ENCODE measurements at places on chromosomes 6 and 20.

DNA sequence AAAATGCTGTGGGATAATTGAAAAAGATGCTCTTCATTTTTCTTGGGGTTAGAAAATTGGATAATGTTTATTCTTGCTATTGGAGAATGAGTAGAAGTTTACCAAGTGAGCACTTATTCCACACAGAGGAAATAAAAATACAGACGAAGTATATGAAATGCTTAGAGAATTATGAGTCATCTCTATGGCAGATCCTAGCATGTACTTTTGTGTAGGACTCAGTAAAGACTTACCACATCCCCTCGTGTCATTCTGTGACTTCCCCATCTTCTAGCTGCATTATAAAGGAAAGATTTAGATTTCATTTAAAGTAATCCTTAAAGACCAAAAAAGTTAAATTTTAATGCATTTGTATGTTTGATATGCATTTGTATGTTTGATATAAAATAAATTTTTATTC lies 685.6 kb downstream of the TBC1D32 start:
- DNase-seq: no peak

GRCh38 chr20:63064310-63064709 lies 57.5 kb upstream of the BHLHE23 start:
- no peak for DNase-seq

GRCh38 chr20:53801609-53802370 lies 208.2 kb upstream of the ZNF217 start:
- peak; percentile 67 for DNase-seq

DNA sequence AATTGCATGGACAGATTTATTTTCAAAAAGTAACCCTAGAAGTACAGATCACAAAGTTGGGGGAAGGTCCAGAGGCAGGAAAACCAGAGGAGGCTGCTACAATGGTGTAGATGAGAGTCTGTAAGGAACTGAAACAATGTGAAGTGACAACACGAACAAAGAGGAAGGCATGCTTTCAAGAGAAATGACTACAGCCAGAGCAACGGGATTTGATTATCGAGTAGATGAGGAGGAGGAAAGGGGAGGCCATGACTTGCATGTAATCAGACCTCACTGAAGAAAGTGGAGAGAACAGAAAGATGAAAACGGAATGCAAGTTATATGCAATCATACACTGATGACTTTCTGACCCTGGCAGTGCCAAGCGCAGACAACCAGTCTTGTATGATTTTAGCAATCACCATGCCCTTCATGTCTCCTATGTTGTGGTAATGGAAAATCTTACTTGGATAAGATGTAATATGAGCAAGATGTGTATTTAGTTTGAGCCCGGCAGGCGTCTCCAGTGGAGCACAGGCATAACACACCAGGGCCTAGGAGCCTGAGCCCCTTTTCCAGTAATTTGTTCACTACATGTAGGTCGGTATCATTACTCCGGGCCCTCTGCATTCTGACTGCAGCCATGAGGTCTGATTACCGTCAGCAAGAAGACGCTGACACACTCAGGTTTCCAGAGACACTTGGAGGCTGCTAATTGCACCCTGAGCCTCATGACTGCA lies 34.0 kb upstream of the FAM83C start:
- DNase-seq: no peak

GRCh38 chr6:35015476-35015875 lies 125.7 kb downstream of the TCP11 start:
- no peak for DNase-seq

DNA sequence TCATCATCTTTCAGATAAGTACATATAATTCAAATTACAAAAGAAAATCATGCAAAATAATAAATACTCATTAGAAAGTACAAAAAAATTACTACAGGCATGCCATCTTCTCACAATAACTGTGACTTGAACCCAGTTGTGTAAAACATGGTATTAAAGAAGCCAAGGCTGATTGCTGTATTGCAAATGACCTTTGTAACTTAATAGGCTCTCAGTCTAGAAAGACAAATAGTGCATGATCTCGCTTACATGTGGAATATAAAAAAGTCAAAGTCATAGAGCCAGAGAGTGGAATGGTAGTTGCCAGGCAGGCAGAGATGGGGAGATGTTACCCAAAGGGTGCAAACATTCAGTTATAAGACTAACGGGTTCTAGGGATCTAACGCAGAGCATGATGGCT lies 626.1 kb downstream of the COL12A1 start:
- no peak for DNase-seq

DNA sequence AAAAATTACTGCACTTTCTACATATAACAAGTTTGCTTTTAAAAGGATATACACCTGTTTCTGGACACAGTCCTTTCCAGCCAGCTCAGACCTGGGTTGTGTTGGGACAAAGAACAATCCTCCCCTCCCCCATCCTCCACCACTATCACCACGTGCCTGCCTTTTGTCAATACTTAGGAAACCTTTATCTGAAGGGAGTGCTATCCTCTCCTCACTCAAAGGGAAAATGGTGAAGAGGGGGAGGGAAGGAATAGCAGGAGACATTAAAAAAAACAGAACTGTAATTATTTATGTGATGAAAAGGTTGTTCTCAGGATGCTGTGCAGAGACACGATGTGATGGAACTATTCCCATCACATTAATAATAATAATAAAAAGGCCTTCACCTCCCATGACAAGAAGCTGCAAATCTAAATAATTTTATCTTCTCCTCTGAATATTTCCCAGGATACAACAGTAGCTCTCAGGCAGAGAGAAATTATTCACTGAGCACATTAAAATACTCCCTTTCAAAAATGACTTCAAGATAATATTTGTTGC lies 105.5 kb downstream of the NRSN1 start:
- no peak for DNase-seq

- DNase-seq: peak; percentile 65
These were observed 7.8 kb downstream of the KCNG1 start for GRCh38 chr20:51014797-51015722.

GRCh38 chr6:157169656-157170055 lies 153.7 kb downstream of the TMEM242 start:
- no peak for DNase-seq

DNA sequence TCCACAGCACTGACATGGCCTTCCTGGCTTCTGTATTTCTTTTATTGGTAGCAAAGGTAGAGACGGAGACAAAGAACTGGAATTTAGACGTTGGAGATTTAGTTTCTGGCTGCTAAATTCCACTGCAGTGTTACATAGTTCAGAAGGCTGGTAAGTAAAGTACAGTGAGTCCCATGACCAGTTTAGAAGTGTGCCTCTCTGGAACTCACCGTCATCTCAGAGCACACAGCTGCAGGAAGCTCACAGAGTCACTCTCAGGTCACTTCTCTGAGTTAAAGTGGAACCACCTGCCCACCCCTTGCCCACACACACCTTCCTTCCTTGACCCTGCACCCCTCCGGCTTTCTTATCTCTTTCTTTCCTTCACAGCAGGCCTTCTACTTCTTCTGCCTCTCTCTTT lies 19.6 kb upstream of the BMP6 start:
- DNase-seq: no peak

- peak; percentile 19 for DNase-seq
These were observed 125.6 kb downstream of the FIG4 start for GRCh38 chr6:109816452-109817374.

DNA sequence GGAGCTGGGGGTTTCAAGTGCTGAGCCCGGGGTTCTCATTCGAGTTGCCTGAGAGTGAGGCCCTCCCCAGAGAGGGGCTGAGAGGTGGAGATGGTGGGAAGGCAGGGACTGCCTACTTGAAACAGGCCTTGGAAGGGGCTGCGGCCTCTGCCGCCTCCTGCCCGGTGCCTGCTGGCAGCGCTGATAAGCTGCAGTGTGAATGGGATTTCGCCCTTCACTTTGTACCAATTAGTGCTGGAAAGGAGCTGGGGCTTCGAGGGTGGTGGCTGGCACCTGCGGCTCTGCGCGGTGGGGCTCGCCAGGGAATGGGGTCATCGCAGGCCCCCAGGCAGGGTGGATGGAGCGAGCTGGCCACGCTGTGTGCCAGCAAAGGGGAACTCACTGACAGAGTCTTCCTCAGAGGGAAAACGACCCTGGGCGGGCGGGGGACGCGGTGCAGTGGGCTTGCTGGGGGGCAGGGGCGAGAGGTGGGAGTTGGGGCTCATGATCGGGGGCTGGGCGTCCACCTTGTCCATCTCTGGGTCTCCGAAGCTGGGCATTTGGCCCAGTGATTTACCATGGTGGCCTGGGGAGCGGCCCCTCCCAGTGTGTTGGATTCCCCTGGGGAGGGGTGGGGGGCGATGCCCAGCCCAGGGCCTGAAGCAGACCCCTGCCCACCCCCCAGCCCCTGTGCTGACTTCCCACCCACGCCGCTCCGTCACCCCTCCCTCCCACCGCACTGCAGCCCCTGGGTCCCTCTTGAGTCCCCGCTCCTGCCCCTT lies 22.9 kb downstream of the COL20A1 start:
- no peak for DNase-seq

DNA sequence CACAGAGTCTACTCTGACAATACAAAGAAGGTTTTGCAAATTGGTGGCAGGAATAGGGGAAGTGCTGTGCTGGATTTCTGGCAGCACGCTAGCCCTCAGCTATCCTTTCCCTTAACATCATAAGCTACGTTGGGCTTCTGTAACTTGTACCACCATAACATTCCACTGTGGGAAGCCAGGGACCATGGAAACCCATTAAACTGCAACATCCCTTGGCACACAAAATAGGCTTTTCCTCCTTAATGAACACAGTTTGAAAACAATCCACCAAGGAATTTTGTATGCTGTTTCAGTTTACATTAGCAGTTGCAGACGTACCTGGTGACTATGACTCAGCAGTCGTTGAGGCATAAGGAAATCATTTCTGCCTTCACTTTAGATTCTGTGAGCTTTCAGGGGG lies 203.9 kb upstream of the RAB32 start:
- no peak for DNase-seq

DNA sequence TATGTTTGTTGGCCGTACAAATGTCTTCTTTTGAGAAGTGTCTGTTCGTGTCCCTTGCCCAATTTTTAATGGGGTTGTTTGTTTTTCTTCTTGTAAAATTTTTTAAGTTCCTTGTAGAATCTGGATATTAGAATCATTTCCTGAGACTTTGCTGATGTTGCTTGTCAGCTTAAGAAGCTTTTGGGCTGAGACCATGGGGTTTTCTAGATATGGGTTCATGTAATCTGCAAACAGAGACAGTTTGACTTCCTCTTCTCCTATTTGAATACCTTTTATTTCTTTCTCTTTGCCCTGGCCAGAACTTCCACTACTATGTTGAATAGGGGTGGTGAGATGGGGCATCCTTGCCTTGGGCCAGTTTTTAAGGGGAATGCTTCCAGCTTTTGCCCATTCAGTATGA lies 82.6 kb downstream of the SLC24A3 start:
- no peak for DNase-seq

- no peak for DNase-seq
These were observed 292.1 kb downstream of the CDC5L start for GRCh38 chr6:44679438-44680201.

GRCh38 chr6:100657678-100658330 lies 193.1 kb upstream of the SIM1 start:
- DNase-seq: no peak

DNA sequence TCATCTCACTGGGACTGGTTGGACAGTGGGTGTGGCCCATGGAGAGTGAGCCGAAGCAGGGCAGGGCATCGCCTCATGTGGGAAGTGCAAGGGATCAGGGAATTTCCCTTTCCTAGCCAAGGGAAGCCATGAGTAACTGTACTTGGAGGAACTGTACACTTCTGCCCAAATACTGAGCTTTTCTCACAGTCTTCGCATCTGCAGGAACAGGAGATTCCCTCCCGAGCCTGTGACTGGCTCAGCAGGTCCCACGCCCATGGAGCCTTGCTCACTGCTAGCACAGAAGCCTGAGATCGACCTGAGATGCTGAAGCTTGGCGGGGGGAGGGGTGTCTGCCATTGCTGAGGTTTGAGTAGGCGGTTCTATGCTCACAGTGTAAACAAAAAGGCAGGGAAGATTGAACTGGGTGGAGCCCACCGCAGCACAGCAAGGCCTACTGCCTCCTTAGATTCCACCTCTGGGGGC lies 10.4 kb upstream of the CALHM5 start:
- DNase-seq: peak; percentile 21

DNA sequence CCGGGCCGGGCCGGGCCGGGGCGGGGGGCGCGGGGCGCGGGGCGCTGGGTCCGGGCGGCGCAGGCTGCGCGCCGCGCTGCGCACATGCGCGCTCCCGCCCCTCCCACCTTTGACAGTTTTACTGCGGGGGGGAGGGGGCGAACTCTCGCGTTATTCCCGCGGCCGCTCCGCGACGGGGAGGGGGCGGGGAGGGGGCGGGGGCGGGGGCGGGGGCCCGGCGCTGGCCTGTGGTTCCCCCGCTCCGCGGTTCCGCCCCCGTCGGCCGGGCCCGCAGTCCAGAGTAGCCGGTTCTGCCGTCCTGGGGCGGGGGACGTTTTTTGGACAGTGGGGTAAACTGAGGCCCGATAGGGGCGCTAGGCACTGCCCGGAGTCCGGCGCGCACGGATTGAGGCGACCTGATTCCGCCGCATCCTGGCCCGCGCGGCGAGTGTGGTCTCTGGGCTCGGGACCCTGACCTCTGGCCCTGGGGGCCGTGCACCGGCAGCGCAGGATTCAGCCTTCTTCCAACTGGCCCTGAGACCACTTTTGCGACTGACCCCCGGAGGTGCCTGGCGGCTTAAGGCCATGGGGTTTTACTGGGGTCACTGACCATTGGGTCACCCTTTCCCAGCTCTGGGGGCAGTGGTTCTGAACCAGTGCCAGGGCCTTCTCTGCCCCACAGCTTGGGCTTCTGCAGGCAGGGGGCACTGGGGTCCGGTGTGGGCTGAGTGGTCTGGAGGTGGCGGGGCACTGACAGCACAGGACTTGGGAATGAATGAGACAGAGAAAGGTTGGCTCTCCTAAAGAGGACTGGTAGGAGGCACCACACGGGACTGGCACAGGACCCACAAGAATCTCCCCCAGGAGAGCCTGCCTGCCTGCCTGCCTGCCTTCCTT lies at the start of gene ZNF512B:
Gene ZNF512B (minus strand): TSS at position 93 of the 876 bp plus-strand sequence. CDS start 1,980 bp downstream, outside the sequence.
- DNase-seq: no peak

DNA sequence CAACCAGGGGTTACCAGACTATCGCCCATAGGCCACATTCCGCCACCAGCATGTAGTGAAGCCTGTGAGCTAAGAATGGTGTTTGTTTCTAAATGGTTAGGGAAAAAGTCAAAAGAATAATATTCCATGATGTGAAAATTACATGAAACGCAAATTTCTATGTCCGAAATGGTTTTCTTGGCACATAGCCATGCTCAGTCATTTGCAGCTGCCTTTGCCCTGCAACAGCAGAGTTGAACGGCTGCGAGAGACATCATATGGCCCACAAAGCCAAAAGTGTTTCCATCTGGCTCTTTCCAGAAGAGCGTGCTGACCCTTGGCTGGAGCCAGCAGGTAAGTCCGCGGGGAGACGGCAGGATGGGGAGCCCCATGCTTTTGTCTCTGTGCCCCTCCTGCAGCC lies 60.7 kb downstream of the FAM120B start:
- no peak for DNase-seq

- no peak for DNase-seq
These were observed 119.7 kb downstream of the ALDH8A1 start for GRCh38 chr6:134830194-134830593.

DNA sequence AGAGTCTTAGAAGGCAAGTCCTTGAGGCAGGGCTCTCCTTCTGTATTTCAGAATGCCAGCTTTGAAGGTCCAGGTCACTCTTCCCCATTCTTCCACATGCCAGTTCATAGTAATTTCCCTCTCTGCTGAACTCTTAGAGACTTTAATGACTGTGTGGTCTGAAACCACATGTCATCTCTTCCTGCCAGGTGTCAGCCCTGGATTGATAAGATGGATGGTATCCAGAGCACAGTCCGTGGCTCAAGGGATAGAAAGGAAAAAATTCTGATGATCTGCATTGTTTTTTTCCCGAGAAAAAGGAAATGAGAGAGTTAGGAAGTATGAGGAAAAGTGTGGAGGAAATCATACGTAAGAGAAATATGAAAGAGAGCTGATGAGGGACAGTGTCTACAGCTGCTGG lies 250.9 kb downstream of the TPBG start:
- no peak for DNase-seq

All from colonic mucosa (tissue), 4 donors.